ENCODE measurements at places on chromosomes 6 and 20. TPM values are rescaled to one million over a fixed set of nuclear protein-coding genes. Genes with fewer than 3 reads are reported as not detected.

DNA sequence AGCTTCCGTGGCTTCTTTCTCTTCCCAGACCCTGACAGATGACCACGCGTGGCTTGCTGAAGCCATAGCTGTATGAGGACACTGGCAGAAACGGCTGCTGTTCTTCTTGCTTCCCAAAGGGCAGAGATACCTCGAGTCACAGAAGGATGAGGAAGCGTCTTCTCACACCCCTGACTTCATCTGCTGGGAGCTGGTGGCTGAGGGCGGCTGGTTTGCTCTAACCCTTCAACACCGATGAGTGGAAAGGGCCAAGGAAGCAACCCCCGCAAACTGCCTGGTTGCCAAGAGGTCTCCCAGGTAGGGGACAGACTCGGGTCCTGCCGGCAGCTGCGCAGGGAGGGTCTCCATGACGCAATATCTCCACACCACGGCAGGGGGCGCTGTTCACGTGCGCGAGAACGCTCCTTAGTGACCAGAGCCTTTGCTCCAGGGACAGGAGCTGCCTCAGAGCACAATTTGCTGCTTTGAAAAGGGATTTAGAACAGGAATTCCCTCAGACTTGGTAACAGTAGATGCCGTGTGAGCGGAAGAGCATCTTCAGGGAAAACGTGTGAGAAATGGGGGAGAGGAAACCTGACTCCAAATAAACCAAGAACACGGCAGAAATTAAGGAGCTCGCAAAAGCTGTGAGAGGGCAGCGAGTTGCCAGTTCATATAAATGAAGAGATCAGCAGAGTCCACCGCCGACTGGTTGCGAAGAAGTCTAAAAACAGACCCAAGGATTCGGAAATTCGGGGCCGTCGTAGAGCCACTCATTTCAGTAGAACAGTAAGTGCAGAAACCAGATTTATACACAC is 80.2 kb downstream of the ERMARD start:
- DNase-seq, result peak; percentile 80

- no peak for DNase-seq
These were observed 83.1 kb upstream of the CST7 start for GRCh38 chr20:24866008-24866407.

DNA sequence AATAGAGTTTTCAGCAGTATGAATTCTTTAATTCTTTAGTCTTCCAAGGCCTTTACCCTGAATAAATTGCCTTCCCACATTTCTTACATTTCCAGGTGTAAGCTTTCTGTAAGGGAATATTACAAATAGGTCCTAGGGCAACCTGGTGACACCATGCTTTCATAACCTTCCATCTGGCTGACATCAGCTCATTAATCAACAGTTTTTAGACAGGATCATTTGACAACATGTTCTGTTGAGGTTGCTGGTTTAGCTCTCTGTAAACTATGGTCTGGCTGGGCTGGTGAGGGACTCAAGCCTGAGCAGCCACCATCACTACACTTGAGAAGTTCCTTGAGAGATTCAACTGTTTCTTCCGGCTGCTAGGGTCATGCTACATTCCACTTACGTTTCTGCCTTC is 19.2 kb downstream of the FAM229B start:
- no peak for DNase-seq

DNA sequence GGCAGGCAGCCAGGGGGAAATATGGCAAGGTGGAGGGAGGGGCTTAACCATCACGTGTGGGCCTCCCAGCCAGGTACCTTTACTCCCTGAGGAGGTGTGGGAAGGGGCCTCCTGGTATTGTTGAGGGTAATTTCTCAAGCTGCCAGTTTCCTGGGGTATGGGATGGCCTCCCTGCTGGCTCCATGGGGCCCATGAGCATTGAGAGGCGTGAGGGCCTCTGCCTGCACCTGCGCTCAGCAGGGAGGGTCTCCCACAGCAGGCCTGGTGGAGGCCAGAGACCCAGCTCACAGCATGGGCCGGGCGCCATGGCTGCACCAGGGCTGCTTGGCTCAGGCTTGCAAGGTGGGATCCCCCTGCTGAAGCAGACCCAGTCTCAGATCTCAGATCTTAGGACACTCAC is 113.0 kb downstream of the GRM4 start:
- DNase-seq, result no peak

GRCh38 chr20:48147311-48147710 is 362.0 kb upstream of the SULF2 start:
- DNase-seq, result no peak

GRCh38 chr6:4316867-4317400 is 181.6 kb upstream of the ECI2 start:
- DNase-seq, result peak; percentile 50

DNA sequence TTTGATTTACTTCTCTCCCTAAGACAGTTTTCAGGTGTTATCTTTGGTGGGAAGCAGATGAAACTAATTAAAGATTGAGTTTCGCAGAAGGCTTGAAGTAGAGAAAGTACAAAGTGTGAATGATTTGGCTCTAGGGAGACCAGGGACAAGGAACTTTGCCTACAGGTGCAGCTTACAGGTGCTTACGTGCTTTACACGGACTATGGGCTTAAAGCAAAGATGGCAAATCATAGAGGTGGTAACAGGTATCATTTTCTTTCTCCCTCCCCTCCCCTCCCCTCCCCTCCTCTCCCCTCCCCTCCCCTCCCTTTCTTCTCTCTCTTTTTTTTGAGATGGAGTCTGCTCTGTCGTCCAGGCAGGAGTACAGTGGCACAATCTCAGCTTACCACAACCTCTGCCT is 136.3 kb downstream of the SLC35B3 start:
- DNase-seq, result no peak

DNA sequence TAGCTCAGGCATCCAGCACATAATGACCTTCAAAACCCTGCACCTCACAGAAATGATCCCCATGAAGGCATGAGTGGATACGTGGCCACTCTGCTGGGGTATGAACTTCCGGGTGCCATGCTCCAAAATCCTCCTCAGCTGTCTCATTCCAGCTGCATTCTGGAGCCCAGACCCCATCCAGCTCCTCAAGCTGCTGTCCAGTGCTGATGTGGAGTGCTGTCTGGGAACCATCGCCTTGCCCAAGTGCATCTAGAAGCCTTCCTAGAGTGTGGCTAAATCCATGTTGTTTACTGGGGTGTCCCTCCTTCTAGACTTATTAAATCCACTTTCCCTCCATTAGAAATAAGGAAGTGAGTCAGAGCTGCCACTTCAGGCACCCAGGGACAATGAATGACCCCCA is 130.8 kb upstream of the PTPRT start:
- DNase-seq, result no peak

DNA sequence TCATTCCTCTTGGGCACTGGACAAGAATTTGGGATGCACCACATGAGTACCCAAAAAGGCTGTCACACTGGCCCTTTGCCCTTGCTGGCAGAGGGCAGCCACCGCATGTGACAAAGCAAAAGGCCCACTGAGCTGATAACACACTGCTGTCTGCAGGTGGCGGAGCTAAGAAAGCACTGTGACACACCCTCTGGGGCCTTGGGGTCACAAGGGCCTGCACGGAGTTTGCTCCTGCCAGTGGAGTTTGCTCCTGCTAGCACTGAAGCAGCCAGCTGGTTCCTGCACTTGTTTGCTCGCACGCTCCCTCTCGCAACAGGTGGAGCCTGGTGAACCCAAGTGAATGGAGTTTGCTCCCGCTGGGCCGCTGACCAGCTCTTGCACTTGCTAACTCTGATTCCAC is 132.6 kb downstream of the LCA5 start:
- DNase-seq, result peak; percentile 75

The LY6G6F gene
- total RNA-seq, result not detected

The C6orf141 gene
- 70.0 TPM for total RNA-seq

The CFAP206 gene
- total RNA-seq, result 0.40 TPM

The DACT2 gene
- total RNA-seq, result 3.2 TPM

The RAB44 gene
- total RNA-seq, result 0.75 TPM

Measured in mucosa of gallbladder (tissue), 1 donor.